ENCODE measurements at places on chromosomes 11 and 22. TPM values are rescaled to one million over a fixed set of nuclear protein-coding genes. Genes with fewer than 3 reads are reported as not detected.

DNA sequence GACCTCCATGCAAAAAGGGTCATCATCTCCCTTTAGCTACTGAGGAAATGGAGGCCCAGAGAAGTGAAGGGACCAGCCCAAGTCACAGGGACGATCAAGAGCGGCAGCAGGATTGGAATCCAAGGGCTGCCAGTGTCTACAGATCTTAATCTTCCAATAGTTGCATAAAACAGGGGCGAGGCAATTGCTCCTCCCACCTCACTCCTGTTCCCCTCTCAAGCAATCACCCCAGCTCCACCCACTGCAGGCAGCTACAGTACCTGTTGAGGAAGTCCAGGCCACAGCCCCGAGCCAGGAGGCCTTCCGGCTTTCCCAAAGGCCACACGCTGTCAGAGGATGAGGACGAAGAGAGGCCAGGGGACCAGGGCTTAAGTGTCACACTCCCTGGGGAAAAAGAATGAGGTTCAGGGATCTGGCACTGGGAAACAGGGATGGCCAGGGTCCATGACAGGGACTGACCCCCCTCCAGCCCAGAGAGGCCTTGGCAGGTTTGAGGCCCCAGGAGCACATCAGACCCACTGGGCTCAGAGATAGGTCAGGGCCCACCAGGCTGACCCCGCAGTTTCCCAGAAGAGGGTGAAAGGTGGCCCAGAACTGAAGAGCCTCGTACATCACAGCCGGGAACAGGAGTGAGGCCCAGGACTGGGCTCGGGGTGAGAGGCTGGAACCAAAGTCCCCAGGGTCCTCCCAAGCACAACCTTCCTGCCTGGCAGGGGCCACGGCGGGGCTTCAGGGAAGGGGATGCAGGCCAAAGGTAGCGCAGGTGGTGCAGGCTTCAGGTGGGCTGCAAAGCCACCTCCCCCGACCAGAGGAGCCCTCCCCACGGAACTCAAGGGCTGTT is 16.4 kb upstream of the MFNG start:
- no peak for DNase-seq

DNA sequence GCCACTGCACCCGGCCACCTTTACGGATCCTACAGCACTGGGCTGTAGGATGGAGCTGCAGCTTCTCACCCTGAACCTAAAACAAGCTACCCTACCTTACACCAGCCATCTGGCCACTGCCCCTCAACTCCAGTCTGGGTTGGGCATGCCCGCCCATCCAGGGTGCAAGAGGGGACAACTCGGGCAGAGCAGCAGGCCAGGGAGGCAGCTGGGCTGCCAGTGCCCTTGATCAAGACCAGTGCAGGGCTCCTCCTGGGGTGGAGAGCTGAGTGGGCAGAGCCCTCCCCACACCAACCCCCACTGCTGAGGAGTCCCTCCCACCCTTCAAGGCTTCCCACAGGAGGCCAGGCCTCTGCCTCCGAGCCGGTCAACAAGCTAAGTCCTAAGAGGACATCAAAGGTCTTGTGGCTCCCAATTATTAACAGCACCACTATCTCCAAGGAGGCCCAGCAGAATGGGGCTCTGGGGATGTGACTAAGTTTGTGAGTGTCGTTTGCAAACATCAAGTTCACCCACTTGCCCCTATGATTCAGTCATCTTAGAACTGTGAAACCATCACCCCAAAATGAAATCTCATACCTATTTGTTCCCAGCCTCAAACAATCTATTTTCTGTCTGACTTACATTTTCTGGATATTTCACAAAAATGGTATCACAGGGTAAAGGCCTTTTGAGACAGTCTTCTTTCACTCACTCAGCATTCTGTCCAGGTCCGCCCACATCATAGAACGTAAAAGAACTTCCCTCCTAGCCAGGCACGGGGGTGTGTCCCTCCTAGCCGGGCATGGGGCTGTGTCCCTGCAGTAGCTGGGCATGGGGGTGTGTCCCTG is 11.0 kb downstream of the GATD1 start:
- no peak for DNase-seq

Gene SCT
- total RNA-seq = not detected

- no peak for DNase-seq
Measured at GRCh38 chr22:19898145-19898544, 43.4 kb upstream of the COMT start.

Gene TIGD3
- not detected for total RNA-seq

GRCh38 chr11:17653611-17654010 is 65.8 kb upstream of the MYOD1 start:
- no peak for DNase-seq

Gene RBMXL2
- total RNA-seq = not detected

GRCh38 chr11:106043540-106043939 is 21.5 kb upstream of the MSANTD4 start:
- no peak for DNase-seq

- DNase-seq = peak; percentile 78
Measured at GRCh38 chr11:126459691-126460281, 104.3 kb downstream of the ST3GAL4 start.

Gene CCDC116
- total RNA-seq = 0.54 TPM

DNA sequence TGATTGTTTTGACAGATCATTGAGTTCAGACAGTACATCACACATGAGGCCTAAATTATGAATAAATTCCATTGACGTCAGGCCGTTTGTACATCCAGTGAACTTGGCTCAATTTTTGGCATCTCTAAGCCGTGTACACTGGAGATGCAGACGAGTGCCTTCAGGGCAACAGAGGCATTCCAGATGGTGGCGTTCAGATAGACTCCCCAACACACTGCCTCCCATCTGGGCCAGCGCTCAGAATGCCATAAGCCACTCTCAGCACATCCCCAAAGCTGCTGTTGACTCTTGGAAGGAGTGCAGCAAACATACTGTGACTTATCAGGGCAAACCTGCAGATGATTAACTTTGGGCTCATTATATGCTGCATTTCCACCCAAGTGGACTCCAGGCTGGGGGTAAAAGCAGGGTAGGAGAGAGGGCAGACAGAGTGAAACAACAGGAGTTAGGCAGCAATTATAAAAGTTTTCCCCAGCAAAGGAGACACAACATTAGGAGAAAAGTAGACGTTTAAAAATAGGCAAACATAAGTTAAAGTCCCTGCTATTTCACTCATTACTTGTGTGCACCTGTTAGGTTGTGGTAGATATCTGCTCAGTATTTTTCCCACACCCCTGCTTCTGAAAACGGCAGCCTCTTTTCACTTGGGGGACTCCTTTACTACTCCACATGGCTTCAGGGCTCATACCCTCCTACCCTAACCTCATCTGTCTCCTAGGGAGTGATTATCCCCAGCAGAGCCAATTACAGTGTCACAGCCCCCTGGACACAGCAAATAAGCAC is 60.2 kb upstream of the PDE3B start:
- no peak for DNase-seq

DNA sequence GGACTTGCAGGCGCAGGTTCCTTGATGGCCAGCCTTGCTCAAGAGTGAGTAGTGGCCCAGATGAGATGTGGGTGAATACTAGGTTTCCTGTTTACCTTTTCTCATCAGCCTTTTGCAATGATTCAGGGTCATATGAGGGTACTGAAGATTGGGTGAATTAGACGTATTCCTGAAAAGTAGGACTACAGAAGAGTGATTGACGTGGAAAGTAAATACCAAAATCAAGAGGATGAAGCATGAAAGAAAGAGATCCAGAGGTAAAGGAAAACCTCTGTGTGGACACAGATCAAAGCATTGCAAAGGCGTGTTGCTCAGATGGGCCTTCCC is 59.9 kb downstream of the CYB5R2 start:
- DNase-seq = no peak

GRCh38 chr11:75894036-75894585 is 79.1 kb downstream of the UVRAG start:
- no peak for DNase-seq

Gene TPCN2
- total RNA-seq = 10.2 TPM

GRCh38 chr22:41940832-41941765 is 5.9 kb downstream of the CENPM start:
- peak; percentile 95 for DNase-seq

GRCh38 chr11:118838905-118839553 is 44.7 kb upstream of the CXCR5 start:
- peak; percentile 26 for DNase-seq

GRCh38 chr11:102119997-102120396 is 9.8 kb downstream of the YAP1 start:
- DNase-seq = peak; percentile 69

DNA sequence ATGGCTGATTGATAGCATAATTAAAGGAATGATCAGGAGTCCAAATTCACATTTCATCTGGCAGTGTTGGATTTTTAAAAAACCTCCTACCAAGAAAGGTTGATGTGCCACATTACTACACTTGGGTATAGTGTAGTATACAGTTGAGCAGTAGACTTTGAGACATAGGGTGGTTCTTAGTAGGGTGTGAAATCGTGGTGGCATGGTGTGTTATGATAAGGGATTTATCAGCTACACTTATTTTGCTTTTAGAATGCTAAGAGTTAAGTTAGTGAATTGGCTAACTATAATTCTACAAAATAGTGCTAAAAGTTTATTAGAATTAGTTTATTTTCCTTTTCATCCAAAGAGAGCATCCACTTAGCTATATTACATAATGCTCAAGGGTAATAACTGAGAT is 13.1 kb downstream of the TBCEL start:
- no peak for DNase-seq

Gene JOSD1
- 47.0 TPM for total RNA-seq

DNA sequence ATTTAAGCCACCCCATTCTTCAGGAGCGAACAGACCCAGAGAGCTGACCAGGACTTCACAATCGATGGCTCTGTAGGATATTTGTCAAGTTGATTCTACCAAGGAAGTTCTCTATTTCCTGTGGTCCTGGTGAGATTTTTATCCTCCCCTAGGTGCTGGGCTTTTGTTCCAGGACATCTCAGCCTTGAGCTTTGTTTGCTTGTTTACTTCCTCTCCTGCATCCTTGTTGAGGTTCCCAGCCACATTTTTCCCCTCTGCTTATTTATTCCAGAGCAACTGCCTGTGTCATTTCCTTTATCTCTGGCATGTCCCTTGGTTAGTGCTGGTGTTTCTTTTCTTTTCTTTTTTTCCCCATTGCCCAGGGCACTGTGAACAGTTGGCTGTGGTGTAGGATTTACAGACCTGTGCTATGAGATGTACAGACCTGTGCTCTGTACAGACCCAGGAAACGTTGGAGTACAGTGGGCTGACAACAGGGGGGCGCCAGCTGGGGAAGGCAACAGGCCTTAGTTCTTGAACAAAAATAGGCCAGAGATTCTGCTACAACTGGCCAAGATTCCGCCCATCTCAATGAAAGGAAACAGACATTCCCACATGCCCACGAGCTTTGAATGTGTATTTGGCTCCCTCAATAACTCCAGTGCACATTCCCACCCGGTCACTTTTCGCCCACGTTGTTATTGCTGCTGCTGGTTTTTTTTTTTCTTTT is 235.9 kb upstream of the DDI1 start:
- DNase-seq = peak; percentile 35

Gene FXYD6
- total RNA-seq = not detected

Gene NAGA
- 40.4 TPM for total RNA-seq

- no peak for DNase-seq
Measured at GRCh38 chr11:61539006-61539405, 30.5 kb downstream of the LRRC10B start.

DNA sequence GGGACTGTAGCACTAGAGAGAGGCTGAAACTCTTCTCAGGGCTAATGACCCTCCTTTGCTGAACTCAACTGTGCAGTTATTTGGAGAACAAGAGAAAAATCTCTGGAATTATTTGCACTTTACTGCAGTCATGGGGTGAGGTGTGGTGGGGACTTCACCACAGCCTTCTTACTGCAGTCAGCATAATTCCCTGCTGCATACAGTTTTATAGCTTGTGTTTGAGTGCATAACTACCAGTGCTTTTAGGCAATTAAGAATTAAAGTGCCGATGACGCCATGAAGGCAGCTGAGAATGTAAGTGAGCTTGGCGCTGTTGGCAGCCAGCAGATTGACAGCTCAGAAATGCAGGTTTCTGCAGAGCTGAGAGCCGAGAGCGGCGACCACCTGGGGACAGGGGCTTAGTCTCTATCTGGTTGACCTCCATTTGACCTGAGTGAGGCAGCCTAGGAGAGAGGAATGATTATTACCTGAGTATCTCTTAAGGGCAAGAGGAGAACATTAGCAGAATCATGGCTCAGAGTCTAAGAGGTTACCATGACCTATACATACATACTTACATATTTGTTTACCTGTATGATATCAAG is 830.0 kb downstream of the NTM start:
- DNase-seq = no peak

DNA sequence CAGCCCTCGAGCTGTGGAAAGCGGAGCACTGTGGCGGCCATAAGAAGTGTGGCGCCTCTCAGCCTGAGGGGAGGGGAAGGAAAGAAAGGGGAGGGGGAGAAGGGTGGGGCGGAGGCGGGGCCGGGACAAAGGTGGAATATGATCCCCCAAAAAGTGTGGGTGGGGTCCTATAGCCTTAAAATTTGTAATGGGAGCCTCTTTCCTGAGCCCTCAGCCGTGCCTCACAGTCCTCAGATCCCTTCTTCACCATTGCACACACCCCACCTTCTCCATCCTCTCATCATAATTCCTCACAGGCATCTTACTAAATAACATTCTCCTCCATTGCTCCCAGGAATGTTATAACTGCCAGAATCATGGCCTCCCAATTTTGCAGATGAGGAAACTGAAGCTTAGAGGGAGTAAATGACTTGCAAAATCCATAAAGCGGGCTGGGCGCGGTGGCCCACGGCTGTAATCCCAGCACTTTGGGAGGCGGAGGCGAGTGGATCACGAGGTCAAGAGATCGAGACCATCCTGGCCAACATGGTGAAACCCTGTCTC is 600 bp upstream of the RAB6A start:
- no peak for DNase-seq

Gene F2
- not detected for total RNA-seq

DNA sequence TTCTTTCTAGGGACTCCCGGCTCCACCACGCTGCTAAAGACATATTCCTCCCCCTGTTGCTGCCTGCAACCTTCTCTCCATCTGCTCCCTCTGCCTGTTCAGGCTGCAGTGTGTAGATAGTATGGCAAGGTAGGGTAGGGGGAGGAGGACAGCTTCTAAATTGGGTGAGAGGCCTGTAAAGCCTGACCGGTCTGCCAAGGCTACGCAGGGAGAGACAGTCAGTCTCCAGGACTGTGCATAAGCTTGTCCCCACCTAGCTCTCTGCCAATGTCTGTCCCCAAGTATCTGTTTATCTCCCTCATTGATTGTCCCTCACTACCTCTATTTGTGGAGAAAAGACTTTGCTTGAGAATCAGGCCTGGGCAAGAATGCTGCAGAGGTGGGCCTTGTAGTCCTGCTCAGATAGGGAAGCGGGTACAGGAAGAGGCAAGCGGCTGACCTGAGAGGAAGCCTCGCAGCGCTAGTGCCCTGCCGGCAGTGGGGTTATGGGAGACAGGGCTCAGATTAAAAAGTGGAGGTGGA is 871 bp upstream of the SEZ6L start:
- no peak for DNase-seq

DNA sequence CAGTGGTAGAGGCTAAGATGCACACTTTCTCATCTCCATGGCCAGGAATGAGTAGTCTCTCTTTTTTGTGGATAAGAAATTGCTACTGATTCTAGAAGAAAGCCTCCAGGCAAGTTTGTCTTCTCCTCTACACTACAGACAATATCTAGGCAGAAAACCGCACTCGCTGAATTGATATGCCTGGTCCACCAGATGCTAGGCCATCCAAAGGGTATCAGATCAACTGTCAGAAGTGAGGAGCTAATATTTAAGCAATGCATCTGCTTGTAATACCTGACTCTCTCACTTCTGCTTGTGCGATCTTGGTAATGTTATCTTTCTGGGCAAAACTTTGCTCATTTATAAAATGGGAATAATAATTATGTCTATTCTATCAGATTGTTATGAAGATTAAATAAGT is 45.0 kb downstream of the CASP12 start:
- DNase-seq = no peak
